ENCODE measurements at places on chromosomes 1 and 21.

DNA sequence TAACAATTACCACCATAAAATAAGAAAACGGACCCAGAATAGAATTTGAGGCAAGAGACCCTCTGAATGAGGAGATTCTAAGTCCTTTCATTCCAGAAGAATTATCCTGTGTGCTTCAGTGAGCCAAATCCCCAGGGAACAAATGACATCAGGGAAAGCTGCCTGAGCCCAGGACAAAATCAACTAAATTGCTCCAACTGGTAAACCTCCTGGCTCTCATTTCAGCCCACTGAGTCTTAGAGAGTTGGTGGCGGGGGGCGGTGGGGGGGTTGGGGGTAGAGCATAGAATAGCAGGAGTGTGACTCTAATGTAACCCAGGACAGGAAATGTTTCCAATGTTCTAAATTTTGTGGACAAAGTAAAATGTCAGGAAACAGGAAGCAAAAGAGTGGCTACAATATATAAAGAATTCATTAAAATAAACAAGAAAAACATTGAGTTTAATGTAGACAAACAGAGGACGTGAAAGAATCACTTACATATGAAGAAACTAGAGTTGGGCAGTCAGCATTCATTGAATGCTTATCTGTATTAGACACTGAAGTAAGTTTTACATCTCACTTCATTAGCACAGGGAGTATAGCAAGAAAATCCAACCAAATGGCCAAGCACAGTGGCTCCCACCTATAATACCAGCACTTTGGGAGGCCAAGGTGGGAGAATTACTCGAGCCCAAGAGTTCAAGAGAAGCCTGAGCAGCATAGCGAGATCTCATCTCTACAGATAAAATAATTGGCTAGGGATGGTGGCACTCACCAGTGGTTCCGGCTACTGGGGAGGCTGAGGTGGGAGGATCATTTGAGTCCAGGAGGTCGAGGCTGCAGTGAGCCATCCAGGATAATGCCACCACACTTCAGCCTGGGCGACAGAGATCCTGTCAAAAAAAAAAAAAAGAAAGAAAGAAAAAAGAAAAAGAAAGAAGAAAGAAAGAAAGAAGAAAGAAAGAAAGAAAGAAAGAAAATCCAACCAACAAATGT is 75.1 kb downstream of the DHRS3 start:
- no peak for DNase-seq

DNA sequence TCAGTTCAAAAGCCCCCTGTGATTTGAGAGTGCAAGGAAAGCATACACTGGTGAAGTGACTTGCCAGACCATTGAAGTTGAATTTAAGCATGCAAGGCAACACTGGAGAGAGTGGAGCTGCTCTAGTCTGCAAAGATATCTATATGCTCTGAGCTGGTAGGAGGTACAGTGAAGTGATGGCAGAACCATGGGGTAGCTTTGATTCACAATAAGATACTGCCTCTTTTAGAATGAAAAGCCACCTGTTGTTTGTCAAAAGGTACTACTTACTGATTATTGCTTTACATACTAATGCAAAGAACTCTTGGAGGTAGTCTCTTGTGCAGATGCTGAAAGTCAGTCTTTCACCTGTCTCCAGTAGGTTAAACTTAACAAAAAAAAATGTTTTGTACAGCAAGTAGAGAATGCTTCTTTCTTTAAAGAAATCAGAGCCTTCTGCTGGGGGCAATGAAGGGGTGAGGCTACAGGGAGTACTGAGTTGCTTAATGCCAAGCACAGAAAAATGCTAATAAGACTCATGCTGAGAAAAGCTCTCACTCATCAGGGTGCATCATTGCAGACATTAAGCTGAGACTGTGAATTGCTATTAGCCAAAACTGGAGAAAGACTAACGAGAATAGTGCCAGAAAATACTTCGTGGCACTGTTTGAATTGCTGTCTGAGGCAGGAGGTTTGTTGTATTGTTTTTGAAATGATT is 1150.5 kb upstream of the TMPRSS15 start:
- no peak for DNase-seq

DNA sequence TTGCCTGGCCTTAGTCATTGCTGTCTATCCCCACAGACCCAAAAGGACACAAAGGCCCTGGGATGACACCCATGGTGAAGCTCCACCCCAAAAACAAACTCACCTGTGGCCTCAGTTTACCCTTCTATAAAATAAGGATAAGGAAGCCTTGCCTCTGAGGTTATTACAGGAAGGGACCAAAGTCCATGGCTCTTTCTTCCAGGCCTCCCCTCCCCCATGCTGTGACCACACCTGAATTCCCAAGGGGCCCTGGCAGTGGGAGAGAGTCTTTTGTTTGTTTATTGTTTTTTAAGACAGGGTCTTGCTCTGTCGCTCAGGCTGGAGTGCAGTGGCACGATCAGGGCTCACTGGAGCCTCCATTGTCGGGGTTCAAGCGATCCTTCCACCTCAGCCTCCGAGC is 10.5 kb upstream of the TNFRSF25 start:
- no peak for DNase-seq

GRCh38 chr1:228152918-228153258 is 3.2 kb downstream of the GJC2 start:
- no peak for DNase-seq

DNA sequence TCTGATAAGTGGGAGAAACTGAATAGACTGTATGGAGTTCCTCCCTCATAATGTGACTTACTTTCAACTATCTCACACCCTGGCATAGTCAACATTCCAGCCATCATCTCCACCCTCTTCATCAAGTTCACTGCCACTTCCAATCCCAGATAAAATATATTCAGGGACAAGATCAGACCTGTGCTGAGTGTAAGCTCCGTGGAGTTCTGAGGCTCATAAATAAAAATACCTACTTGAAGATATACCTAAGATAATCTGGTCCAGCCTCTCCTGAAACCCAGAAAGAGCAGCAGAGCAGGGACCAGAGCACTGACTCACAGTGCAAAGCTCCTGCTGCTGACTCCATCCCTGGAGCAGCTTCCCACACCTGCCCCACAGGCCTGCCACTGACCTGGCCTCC is 1.7 kb upstream of the LCE7A start:
- DNase-seq: no peak

- no peak for DNase-seq
Observed at GRCh38 chr1:182050481-182051448, 10.7 kb downstream of the ZNF648 start.

GRCh38 chr21:36163750-36164741 is 7.4 kb downstream of the DOP1B start:
- no peak for DNase-seq

GRCh38 chr1:20840731-20841130 is 53.6 kb upstream of the HP1BP3 start:
- no peak for DNase-seq

DNA sequence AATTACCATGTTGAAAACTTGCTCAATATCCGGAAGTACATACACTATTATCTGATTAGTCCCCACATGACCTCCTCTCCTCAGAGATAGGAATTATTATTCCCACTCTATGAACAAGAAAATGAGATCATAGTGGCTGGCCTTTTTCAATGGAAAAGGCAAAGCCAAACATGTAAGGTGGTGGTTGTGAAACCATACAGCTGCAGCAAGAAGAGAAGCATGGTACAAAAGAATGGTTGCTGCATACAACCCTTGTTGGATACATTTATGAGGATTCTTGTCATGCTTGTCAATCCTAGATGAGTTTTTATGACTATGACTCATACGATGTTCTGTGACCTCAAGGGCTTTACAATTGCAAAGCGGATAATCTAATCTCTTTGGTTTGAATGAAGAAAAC is 514.7 kb downstream of the PLPP3 start:
- no peak for DNase-seq

GRCh38 chr21:44377922-44378645 is 24.7 kb downstream of the TRPM2 start:
- no peak for DNase-seq

GRCh38 chr1:69871412-69871811 is 303.7 kb downstream of the LRRC7 start:
- no peak for DNase-seq

GRCh38 chr1:245645406-245645805 is 490.6 kb downstream of the KIF26B start:
- DNase-seq: no peak

All from stimulated activated CD4-positive, alpha-beta T cell treated with anti-CD3 and anti-CD28 coated beads, Interleukin-1b, Interleukin-23, amount 100 ng/mL, for 4 hours (primary cell).